Fibroblast of skin of right quadriceps (primary cell): ENCODE measurements at places on chromosomes 6 and 20.

GRCh38 chr6:79617518-79617941 lies 13.6 kb upstream of the SH3BGRL2 start:
- DNase-seq: no peak

GRCh38 chr6:119895626-119896025 lies 546.1 kb upstream of the MAN1A1 start:
- no peak for DNase-seq

- DNase-seq: peak; percentile 47
These were observed 35.4 kb upstream of the HMGN3 start for GRCh38 chr6:79269877-79270276.

- no peak for DNase-seq
These were observed 797.7 kb upstream of the MAN1A1 start for GRCh38 chr6:120147071-120147871.

DNA sequence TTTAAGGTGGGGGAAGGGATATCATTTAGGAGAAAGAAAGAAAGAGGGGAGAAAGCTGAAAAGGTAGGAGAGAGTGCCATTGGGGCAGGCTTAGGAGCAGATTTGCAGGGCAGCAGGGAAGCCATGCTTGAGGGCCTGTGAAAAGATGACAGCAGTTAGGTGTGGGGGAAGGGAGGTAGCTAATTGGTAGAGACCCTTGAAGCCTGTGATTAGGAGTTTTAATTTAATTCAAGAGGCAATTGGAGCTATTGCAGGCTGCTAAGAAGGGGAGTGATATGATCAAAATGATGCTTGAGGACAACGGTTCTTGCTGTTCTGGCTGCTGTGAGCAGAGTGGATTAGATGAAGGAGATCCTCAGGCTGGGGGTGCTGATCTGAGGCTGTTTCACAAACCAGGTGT lies 24.5 kb upstream of the SEC63 start:
- no peak for DNase-seq

GRCh38 chr6:139699335-139699734 lies 324.9 kb upstream of the CITED2 start:
- DNase-seq: peak; percentile 67

- no peak for DNase-seq
These were observed 247.7 kb upstream of the HSF2 start for GRCh38 chr6:122151763-122152162.

DNA sequence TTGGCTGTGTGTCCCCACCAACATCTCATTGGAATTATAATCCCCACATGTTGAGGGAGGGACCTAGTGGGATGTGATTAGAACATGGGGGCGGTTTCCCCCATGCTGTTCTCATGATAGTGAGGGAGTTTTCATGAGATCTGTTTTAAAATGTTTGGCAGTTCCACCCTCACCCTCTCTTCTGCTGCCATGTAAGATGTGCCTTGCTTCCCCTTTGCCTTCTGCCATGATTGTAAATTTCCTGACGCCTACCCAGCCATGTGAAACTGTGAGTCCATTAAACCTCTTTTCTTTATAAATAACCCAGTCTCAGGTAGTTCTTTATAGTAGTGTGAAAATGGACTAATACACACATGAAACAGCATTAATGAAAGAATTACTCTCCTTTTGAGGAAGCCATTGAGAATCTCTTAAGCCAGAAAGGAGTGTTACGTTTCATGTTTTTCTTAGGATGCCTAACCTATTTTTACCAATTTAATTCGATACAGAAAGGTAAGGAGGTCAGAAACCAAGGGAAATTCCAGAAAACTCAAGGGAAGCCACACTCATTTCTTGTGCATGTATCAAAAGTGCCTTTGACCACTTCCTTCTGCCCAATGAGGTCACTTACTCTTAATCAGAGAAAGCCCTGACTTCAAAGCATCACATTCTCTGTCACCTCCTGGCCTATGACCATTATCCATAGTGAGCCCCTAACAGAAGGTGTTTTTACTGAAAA lies 24.7 kb upstream of the HINT3 start:
- no peak for DNase-seq

DNA sequence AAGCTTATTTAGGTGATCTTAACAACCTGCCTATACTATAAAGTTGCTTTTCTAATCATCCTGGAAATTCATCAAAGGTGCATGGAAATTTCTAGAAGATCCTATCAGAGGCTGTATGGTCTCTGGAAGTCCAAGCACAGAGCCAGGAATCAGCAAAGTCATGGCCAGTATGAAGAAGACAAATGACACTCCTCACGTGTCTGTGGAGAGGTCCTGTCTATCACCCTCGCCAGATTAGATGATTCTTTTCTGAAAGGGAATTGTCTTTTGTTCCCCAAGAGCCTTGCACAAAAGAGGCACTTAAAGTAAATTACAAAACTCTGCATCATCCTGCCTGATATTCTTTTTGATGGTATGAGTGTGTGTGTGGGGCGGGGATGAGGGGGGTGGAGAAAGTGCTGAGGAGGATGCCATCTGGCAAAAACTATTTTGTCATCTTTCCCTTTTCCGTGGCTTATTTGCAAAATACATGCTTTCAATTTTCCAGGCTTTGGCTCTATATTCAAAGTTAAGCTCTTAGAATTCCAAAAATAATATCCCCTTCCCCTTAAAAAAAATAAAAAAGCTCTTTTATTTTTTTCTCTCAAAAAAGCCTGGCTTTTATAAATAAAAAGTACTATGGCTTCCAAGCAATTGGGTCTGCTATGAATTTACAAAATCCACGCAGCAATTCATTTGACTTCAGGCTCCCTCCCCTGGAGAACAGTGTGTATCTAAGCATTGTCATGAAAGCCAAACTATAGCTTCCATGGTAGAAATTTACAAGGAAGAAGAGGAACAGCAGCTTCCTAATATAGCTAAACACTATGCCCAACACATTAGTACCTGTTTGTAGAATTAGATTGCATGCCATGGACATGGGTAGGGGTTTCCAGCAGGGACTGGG lies 185.2 kb upstream of the ARG1 start:
- DNase-seq: no peak

- DNase-seq: no peak
These were observed 236.7 kb downstream of the SOD2 start for GRCh38 chr6:159456349-159456748.

- no peak for DNase-seq
These were observed 696 bp upstream of the SUPT3H start for GRCh38 chr6:45378334-45378926.

DNA sequence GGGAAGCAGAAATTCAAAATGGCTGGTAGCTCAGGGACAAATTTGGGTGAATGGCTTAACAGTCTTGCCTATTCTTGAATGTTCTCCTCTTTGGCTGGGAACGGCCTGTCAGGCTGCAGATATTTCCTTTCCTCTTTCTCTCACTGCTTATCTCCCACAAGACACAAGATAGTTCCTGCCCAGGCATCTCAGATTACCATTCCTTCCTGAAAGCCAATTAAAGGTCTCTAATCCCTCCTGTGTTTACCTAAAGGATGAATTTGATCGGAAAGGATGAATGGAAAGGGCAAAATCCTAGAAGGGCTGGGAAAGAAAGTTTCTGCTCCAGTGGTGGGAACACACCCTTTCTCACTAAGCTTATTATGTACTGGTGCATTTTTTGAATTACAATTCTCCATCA lies 95.9 kb upstream of the JAG1 start:
- no peak for DNase-seq

- no peak for DNase-seq
These were observed 34.7 kb downstream of the SUN5 start for GRCh38 chr20:32969356-32970114.

- no peak for DNase-seq
These were observed 11.1 kb upstream of the MAPK13 start for GRCh38 chr6:36119209-36119608.

- DNase-seq: no peak
These were observed 23.5 kb upstream of the SMIM29 start for GRCh38 chr6:34272013-34272926.
